Activated naive CD4-positive, alpha-beta T cell treated with anti-CD3 and anti-CD28 coated beads for 36 hours (primary cell): ENCODE measurements at places on chromosomes 3 and 15. TPM values are rescaled to one million over a fixed set of nuclear protein-coding genes. Genes with fewer than 3 reads are reported as not detected.

DNA sequence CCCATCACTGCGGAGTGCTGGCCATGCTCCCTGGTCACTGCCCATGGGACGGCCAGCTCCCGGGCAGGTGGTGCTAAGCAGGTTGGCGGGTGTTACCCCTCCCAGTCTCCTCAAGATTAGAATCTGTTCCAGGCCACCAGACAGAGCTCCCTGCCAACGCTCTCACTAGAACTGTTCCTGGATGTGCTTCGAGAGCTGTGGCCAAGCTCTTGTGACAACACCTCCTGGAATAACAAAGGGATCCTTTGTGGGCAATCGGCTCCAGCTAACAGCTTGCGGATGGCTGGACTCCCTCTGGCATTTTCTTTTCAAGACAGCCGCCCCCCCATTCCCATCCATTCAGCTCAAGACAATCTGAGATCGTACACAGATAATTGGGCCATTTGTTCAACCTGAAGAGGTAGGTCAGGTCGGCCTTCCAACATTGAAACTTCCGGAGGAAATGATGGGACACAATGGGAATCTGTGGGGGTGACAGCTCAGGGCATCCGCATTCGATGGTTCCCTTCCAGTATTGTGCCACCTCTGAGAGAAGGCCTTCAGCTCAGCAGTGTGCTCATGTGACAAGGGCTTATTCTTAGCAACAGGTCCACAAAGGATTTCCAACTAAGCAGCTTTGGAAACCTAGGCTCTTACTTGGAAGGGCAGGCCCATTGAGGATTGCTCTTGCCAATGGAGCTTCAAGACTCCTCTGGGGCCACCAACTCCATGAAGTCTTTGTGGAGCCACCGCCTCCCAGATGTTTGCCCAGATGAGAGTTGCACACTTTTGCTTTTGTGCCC lies 11.6 kb upstream of the EPHB3 start:
- no peak overlapping the region for H3K27ac ChIP-seq
- no peak for DNase-seq
- no peaks in the 10 kb centered on the region for H3K27me3 ChIP-seq
- H3K4me3 ChIP-seq: no peak overlapping the region
- H3K4me1 ChIP-seq: peaks cover 17% of the 10 kb centered on the region

The GRM2 gene
- 0.07 TPM for total RNA-seq

The CFAP161 gene
- not detected for total RNA-seq

- H3K4me1 ChIP-seq: peaks cover 32% of the 10 kb centered on the region
- H3K36me3 ChIP-seq: no peaks in the 10 kb centered on the region
- no peaks in the 10 kb centered on the region for H3K27me3 ChIP-seq
- no peak for DNase-seq
- H3K27ac ChIP-seq: no peak overlapping the region
These were observed 55.9 kb downstream of the ARHGAP31 start for GRCh38 chr3:119350114-119350513.

The SAXO2 gene
- total RNA-seq: 0.69 TPM

The BFSP2 gene
- not detected for total RNA-seq

The MCF2L2 gene
- total RNA-seq: 1.0 TPM

DNA sequence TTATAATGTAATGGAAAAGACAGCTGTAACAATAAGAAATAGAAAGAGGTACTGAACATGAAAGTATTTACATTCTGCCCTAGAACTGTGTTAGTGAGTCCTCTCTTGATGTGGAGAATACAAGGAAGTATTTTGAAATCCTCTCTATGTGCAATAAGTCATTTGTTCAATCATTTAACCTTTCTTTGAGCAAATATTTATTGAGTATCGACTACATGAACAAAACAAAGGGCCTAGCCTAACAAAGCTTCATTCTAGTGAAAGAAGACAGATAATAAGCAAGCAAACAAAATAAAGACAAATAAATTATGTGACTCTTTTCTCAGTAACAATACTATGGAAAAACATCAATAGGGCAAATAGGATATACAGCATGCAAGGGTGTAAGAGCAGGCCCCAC lies 354.9 kb upstream of the ATP11B start:
- no peak overlapping the region for H3K27ac ChIP-seq
- H3K36me3 ChIP-seq: no peaks in the 10 kb centered on the region
- no peaks in the 10 kb centered on the region for H3K4me1 ChIP-seq
- DNase-seq: no peak

- no peak overlapping the region for H3K27ac ChIP-seq
- H3K36me3 ChIP-seq: no peaks in the 10 kb centered on the region
- peaks cover 34% of the 10 kb centered on the region for H3K27me3 ChIP-seq
- H3K4me3 ChIP-seq: no peak overlapping the region
- DNase-seq: no peak
These were observed 5.3 kb downstream of the DLL4 start for GRCh38 chr15:40934457-40934856.

GRCh38 chr3:99586701-99587100 lies 51.7 kb upstream of the COL8A1 start:
- H3K4me3 ChIP-seq: no peak overlapping the region
- H3K4me1 ChIP-seq: no peaks in the 10 kb centered on the region
- no peaks in the 10 kb centered on the region for H3K27me3 ChIP-seq
- H3K27ac ChIP-seq: no peak overlapping the region
- H3K36me3 ChIP-seq: no peaks in the 10 kb centered on the region
- no peak for DNase-seq

DNA sequence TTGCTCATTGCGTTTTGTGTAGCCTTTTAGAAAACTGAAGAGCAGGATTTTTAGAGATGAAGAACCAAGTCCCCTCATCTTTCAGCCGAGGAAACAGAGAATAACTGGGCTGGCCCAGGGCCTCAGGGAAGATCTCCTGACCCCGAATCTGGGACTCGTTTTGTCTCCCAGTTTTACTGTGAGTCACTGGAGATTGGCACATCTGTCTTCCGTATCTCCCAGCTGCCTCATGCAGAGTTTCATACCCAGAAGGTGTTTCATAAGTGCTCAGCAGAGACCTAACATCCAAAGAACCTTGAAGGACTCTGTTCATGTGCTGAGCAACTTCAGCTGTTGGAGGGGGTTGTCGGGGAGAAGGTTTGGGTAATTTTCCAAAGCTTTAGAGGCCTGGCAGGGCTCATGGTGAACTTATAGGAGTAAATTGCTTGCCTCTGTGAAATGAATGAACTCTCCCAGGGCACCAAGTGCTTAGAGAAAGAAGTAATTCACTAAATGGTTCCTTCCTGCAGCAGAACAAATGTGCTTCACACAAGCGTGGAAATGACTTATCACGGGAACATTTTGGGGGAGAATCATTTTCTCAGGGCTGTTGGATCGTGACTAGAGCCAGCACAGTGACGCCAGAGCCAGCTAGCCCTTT lies 121.4 kb downstream of the FAM43A start:
- DNase-seq: no peak
- no peaks in the 10 kb centered on the region for H3K36me3 ChIP-seq
- H3K4me1 ChIP-seq: no peaks in the 10 kb centered on the region
- H3K27ac ChIP-seq: no peak overlapping the region
- peaks cover 2% of the 10 kb centered on the region for H3K27me3 ChIP-seq
